Stimulated activated naive CD4-positive, alpha-beta T cell (primary cell): ENCODE measurements at places on chromosomes 1 and 21.
A peak's percentile ranks its signal among the peaks of the same experiment; 100 is the strongest.

DNA sequence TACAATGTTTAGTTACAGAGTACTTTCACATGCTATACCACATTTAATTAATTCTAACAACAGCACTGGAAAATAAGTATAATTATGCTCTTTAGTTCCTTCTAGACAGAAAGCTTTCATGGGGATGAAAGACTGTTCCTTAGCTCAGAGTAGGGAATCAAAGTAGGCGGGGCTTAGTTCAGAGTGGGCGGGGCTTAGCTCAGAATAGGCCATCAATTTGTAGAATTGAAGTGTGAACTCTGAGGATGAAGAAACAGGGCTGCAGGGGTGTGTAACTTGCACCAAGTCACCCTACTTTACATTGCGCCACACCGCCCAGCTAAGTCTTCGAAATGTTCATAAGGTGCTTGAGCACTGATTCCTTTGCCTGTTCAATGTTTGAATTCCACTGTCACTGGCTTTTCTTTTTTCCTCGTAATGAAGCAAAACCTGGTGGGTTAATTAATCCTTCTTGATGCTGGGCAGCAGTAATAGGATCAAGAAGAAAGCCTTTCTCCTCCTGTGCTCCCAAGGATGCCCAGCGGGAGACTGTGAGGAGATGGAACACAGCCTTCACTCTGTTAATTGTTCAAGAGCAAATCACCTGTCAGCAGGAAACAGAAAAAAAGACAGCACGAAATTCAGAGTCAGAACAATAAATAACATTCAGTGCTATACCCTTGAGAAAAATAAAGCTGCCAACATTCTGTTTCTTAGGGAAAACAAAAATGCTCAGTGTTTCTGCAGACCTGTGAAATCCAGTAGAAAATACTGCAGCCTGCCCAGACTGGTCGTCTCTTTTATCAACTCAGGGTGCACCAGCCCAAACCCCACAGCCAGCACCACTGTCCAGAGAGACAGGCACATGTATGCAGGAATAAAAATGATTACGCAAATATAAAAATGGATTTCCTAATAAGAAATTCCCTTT is 66.5 kb upstream of the CAMK1G start:
- DNase-seq = no peak

- DNase-seq = no peak
Measured at GRCh38 chr1:46770541-46770940, 28.3 kb upstream of the CYP4B1 start.

DNA sequence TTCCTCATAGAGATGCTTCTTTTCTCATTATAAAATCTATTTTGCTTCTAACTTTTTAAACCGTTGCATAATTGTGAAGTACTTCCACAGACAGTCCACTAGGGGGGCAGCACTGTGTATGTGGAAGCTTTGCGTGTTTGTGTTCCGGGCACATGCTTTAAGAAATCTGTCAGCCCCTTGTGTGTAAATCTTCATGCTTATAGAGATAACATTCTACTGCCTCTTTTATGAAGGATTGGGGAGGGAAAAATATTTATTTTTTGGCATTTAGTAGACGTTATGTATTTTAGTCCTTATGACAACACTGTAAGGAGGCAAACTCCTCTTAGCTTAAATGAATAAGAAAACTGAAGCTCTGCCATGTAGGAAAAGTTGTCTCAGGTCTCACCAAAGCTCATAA is 157.3 kb upstream of the PTGFR start:
- no peak for DNase-seq

GRCh38 chr1:178028841-178029481 is 59.1 kb upstream of the SEC16B start:
- DNase-seq = no peak

GRCh38 chr1:215043401-215043800 is 39.1 kb upstream of the KCNK2 start:
- no peak for DNase-seq

- no peak for DNase-seq
Measured at GRCh38 chr1:235763962-235764361, 102.7 kb downstream of the LYST start.

GRCh38 chr1:5763696-5764370 is 228.4 kb downstream of the NPHP4 start:
- DNase-seq = no peak

GRCh38 chr1:116574581-116575291 is 3.9 kb upstream of the CD58 start:
- DNase-seq = peak; percentile 47
